ENCODE measurements at places on chromosomes 3 and 15.
A peak's percentile ranks its signal among the peaks of the same experiment; 100 is the strongest.

DNA sequence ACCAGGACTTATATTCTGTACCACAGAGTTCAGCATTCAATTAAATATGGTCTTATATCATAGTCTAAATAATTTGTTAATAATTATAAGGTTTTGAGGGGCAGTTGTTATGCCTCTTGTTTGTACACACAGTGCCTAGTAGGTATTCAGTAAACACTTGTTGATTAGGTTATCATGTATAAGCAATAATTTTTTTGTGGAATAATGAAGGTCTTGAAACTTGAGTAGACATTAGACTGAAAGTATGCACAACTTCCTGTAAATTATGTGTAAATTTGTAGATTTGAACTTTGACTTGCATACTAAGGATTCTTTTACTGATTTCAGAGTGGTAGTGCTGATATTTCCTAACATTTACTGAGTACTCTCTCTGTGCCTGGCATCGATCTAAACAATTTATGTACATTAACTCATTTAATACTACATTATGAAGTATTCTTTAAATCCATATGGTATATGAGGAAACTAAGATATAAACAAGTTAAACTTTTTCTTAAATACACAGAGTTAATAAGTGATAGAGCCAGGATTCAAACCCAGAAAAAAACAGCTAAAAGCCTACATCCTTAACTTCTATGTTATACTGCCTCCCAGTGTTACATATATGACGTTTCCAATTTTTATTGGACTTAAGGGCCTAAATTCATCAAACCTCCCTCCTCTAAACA is 65.1 kb downstream of the GLCE start:
- DNase-seq: peak; percentile 64

DNA sequence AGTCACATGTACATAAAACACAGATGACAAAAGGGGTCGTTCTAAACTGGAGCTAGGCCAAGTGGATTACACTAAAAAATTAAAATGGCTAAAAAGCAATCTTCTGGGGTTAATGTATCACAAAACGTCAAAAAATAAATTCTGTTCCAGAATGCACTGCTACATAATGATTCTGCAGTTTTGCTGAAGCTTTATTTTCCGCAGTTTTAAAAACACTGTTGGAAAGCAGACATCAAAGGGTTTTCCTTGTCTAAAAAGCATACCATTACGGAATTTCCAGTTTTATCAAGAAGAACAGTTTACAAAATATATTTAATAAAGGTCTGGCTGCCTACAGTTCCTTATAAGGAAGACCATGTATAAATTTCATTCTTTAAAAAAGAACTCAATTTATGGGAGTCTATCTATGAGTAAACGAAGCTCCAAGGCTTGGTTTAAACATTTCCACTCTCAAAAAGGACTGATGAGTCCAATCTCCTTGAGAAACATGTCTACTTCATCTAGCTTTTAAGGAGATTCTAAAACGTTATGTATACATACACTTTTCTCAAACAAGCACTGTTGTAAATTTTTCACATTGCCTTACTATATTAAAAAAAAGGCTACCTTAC is 1.3 kb downstream of the DMXL2 start:
- no peak for DNase-seq

- DNase-seq: no peak
Observed at GRCh38 chr15:43404130-43404529, 33.2 kb downstream of the TUBGCP4 start.

GRCh38 chr3:145692751-145693150 is 468.2 kb downstream of the PLOD2 start:
- peak; percentile 88 for DNase-seq

DNA sequence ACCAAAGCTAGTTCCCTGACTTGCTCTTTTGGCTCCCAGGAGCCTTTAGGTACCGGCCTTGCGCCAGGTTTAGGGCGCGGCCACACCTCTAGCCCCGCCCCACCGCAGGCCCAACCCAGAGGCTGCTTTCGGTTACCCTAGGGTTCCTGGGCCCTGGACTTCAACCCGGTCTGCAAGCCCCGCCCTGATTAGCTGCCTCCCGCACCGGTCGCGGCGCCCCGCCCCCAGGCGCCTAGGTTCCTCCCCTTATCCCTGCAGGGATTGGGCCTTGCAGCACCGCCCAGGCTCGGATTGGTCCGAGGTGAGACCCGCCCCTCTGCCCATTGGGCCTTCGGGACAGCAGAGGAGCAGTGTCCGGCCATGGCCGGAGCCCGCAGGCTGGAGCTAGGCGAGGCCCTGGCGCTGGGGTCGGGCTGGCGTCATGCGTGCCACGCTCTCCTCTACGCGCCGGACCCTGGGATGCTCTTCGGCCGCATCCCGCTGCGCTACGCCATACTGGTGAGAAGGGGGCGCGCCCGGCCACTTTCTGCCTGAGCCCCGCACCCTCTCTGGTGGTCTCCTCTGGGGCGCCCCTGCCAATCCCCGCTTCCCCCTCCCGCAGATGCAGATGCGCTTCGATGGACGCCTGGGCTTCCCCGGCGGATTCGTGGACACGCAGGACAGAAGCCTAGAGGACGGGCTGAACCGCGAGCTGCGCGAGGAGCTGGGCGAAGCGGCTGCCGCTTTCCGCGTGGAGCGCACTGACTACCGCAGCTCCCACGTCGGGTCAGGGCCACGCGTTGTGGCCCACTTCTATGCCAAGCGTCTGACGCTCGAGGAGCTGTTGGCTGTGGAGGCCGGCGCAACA is at the start of gene NUDT16:
Gene NUDT16, plus strand, starts transcription at position 330 of the 847 bp plus-strand sequence. Its CDS starts 31 bp downstream, at position 361.
- peak; percentile 99 for DNase-seq

DNA sequence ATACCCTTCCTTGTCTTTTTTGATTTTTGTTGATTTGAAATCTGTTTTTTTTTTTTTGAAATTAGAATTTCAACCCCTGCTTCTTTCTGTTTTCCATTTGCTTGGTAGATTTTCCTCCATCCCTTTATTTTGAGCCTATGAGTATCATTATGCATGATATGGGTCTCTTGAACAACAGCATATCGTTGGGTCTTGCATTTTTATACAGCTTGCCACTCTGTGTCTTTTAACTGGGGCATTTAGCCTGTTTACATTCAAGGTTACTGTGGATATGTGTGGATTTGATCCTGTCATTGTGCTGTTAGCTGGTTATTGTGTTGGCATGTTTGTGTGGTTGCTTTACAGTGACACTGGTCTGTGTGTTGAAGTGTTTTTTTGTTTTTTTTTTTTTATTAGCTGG is 99.7 kb upstream of the P3H2 start:
- no peak for DNase-seq

- DNase-seq: no peak
Observed at GRCh38 chr15:73682600-73683090, 1.5 kb upstream of the CD276 start.

DNA sequence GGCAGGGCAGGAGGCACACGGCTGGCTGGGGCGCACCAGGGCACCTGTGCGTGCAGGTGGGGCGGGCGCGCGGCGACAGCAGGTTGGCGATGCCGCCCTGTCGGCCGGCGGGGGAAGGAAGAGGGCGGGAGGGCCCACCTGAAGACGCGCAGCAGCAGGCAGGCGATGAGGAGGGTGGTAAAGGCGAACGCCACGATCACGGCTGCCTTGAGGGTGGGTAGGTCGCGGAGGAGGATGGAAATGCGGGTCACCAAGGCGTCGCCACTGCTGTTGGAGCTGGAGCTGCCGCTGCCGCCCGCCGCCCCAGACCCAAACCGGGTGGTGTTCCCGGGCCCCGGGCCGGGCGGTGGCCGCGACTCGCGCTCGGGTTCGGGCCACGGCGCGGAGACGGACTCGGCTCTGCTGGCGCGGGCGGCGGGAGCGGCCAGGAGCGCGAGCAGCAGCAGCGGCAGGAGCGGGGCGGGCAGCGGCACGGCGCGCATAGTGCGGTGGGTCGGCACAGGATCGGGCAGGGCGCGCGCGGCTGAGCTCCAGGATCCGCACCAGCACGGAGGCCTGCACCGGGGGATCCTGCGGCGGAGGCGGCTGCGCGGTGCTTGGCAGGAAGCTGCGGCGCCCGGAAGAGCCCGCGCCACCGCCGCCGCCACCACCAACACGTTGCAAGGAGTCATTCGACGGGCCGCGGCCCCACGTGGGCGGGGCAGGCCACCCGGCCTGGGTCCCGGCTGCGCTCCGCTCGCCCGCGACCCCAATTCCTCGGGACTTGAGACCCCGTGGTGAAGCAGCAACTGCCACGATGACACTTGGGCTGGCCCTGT is at the start of gene FAM174B:
Gene FAM174B, minus strand, starts transcription at position 598 of the 818 bp plus-strand sequence.
- no peak for DNase-seq

- DNase-seq: no peak
Observed at GRCh38 chr3:105274958-105275357, 91.8 kb upstream of the ALCAM start.

GRCh38 chr3:6120786-6121185 is 740.1 kb upstream of the GRM7 start:
- no peak for DNase-seq

GRCh38 chr3:194313560-194314387 is 37.4 kb downstream of the CPN2 start:
- no peak for DNase-seq

- no peak for DNase-seq
Observed at GRCh38 chr15:67865331-67865730, 25.5 kb upstream of the RNU6-1 start.

GRCh38 chr15:38860253-38860652 is 295.6 kb upstream of the RASGRP1 start:
- DNase-seq: no peak

DNA sequence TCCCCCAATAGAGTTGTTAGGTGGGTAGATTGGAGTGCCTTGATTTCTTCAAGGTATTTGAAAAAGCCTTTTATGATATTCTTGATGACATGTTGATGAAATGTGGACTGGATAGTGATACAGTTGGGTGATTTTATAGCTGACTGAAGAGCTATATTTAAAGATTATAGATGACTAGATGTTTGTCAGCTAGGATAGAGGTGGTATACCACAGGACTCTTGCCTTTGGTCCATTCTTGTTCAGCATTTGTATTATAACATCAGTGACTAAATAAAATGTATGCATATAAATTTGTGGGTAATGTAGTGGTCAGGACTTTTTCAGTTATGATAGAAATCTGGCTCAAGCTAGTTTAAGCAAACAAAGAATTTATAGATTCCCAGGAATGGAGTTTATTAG is 143.9 kb downstream of the ZNF609 start:
- no peak for DNase-seq

- DNase-seq: no peak
Observed at GRCh38 chr3:127491909-127492308, 98.6 kb downstream of the TPRA1 start.

- DNase-seq: peak; percentile 37
Observed at GRCh38 chr3:179181993-179182551, 33.9 kb downstream of the PIK3CA start.

DNA sequence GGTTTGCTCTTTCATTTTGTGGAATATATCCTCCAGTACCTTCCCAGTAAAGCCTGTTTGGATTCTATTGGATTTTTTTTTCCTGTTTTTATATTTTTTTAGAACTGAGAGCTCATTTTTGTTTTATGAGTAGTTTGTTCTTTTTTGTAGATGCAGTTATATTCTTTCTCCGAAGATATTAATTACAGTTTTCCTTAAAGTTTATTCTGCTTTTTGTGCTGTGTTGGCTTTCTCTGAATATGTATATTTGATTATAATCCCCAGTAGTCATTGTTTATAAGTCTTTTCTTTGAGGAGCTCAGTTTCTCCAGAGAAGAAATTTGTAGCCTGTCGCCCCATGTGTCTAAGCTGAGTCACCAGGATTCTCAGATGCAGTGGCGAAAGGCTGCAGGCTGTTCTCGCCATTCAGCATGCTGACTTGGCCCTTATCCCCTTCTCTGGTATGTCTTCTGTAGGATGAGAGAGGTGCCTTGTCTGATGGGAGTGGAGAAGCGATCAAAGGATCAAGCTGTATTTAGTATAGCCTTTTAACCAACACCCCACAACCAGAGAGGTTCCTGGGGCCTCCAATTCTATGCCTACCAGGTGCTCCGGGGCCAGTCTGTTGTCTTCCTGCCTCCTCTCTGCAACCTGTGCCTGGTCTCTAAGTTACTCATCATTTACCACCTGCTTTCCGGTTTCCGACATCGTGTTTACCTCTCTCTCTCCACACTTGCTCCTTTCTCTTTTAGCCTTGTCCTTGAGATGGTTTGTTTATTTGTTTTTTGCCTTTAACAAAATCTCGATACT is 31.7 kb upstream of the MFSD1 start:
- no peak for DNase-seq

- DNase-seq: no peak
Observed at GRCh38 chr3:3666664-3667063, 132.6 kb upstream of the LRRN1 start.

- DNase-seq: no peak
Observed at GRCh38 chr15:52180196-52180835, 10.9 kb downstream of the GNB5 start.

GRCh38 chr3:70000563-70001081 is 1.1 kb downstream of the SAMMSON start:
- no peak for DNase-seq

DNA sequence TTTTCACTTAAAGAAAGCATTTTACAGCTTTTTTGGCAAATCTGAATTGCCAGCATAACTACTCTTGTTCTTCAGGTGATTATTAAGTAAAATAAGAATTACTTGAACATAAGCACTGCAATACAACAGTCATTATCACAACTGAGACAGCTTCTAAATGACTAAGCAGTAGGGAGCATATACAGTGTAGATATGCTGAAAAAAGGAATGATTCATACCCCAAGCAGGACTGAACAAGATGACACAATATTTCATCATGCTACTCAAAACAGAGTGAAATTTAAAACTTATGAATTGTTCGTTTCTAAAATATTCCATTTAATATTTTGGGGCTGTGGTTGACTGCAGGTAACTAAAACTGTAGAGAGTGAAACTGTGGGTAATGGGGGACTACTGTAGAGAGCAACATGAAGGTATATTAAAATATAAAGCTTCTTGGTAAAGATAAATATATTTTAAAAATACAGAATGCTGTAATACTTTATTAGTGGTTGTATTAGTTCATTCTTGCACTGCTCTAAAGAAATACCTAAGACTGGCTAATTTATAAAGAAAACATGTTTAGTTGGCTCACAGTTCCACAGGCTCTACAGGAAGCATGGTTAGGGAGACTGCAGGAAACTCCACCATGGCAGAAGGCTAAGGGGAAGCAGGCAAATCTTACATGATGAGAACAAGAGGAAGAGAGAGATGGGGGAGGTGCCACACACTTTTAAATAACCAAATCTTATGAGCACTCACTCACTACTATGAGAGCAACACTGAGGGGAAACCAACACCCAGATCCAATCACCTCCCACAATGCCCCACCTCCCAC is 84.8 kb downstream of the DCLK3 start:
- peak; percentile 68 for DNase-seq

DNA sequence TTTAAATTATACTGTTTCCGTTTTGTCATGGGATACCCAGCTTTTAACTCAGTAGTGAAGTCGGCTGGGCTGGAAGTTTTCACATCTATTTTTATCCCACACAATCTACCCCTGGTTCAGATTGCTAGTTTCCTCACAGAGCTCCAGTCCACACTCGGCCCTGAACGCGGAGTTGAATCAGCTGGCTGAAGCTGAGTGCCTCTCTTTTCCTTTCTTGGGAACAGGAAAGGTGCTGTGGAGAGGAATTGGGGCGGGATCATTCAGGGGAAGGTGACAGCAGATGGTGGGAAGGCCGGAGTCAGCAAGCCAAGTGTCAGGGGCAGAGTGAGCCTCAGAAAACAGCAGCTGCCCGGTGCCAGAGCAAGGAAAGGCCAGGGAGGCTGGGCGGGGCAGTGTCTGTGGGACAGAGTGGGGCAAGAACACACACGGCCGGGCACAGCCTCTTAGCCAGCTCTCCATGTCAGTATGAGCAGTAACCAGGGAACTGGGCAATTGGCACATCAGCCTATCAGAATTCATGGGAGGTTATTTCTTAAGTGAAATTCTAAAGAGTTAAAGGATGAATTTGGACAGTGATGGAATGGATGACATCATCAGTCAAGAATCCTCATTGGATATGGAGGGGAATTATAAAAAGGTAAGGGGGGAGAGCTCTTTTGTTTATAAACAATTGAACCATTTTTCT is 135.7 kb upstream of the IL12A start:
- no peak for DNase-seq

GRCh38 chr3:138803006-138803653 is 31.6 kb downstream of the PIK3CB start:
- no peak for DNase-seq
